Uterus (tissue), 4 donors: ENCODE measurements at places on chromosomes 13 and 19.

- H3K27ac ChIP-seq: peak overlapping the region; percentile 75
- H3K4me1 ChIP-seq: no peaks in the 10 kb centered on the region
- no peaks in the 10 kb centered on the region for H3K36me3 ChIP-seq
- DNase-seq: no peak
- no peaks in the 10 kb centered on the region for H3K27me3 ChIP-seq
- no peak overlapping the region for H3K4me3 ChIP-seq
Observed at GRCh38 chr13:30744056-30744680, 8.8 kb downstream of the ALOX5AP start.

- no peaks in the 10 kb centered on the region for H3K27me3 ChIP-seq
- H3K36me3 ChIP-seq: no peaks in the 10 kb centered on the region
- DNase-seq: peak; percentile 84
- peak overlapping the region; percentile 90 for H3K27ac ChIP-seq
Observed at GRCh38 chr19:41958367-41959055, 610 bp downstream of the RABAC1 start.

DNA sequence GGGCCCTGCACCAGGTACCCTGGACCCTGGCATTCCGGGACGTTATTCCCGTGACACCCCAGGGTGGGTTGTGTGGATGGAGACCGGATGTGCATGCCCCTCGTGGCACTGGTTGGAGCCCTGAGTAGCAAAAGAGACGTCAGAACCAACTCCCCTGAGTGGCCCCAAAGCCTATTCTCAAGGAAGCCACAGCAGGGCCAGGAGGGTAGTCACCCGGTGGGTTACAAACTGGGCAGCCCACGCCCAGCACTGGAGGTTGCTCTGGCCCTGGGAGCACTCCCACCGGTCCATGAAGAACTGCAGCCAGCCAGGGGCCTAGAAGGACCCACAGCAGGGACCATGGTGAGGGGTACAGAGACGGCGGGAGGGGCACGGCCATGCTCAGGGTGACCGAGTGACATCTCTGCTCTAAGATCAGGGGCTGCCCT, 7.5 kb downstream of the KLF16 start:
- peaks cover 32% of the 10 kb centered on the region for H3K4me1 ChIP-seq
- H3K36me3 ChIP-seq: no peaks in the 10 kb centered on the region
- no peak overlapping the region for H3K4me3 ChIP-seq
- H3K27ac ChIP-seq: peak overlapping the region; percentile 70

DNA sequence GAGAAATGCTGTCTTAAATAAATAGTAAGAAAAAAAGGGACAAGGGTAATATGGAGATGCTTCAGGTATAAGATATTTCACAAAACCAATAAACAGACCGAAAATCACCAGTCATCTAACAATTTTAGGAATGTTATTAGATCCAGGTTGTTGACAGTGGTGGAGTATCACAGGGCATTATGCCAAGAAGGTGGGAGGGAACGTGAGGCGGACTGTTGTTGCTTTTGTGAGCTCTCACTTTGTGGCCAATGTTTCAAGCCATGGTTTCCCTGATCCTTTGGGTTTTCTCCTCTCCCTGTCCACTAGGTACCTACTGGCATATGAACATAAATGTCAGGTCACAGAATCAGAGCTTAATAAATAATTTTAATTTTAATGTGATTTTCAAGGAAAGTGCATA, 790.3 kb upstream of the SLITRK1 start:
- DNase-seq: no peak
- H3K27me3 ChIP-seq: no peaks in the 10 kb centered on the region
- no peaks in the 10 kb centered on the region for H3K36me3 ChIP-seq
- H3K4me1 ChIP-seq: no peaks in the 10 kb centered on the region

- H3K27ac ChIP-seq: no peak overlapping the region
- H3K36me3 ChIP-seq: no peaks in the 10 kb centered on the region
- H3K27me3 ChIP-seq: no peaks in the 10 kb centered on the region
Observed at GRCh38 chr19:28051047-28051446, 1161.9 kb downstream of the UQCRFS1 start.

GRCh38 chr13:30322428-30322827, 15.1 kb upstream of the KATNAL1 start:
- H3K4me1 ChIP-seq: no peaks in the 10 kb centered on the region
- no peak for DNase-seq
- no peaks in the 10 kb centered on the region for H3K36me3 ChIP-seq

- no peak for DNase-seq
- H3K27ac ChIP-seq: no peak overlapping the region
- no peaks in the 10 kb centered on the region for H3K36me3 ChIP-seq
- no peaks in the 10 kb centered on the region for H3K4me1 ChIP-seq
- H3K27me3 ChIP-seq: no peaks in the 10 kb centered on the region
Observed at GRCh38 chr13:43390619-43391018, 367.2 kb downstream of the DNAJC15 start.

DNA sequence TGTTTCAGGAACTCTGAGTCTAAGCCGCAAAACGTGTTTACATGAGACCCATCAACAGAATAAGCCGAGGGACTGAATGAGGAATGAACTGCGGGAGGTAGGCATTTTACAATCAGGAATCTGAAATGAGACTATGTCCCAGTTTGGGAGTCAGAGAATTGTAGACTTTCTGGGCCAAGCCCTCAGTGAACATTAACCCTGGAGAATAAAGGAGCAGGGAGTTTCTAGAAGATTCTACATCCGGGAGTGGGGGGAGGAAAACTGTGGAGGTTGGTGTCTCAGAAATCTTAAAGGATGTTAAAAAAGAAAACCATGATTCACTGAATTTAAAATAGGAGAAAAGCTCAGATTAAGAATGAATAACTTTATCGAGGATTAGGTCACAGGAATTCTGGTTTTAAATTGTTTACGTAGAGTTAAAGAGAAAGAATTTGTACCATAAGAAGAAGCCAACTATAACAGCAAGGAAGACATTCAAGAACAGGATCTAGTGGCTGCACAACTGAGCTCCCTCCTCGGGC, 18.5 kb downstream of the RFX2 start:
- H3K27me3 ChIP-seq: no peaks in the 10 kb centered on the region
- H3K36me3 ChIP-seq: no peaks in the 10 kb centered on the region
- no peaks in the 10 kb centered on the region for H3K4me1 ChIP-seq
- no peak for DNase-seq
- H3K4me3 ChIP-seq: peak overlapping the region; percentile 26

DNA sequence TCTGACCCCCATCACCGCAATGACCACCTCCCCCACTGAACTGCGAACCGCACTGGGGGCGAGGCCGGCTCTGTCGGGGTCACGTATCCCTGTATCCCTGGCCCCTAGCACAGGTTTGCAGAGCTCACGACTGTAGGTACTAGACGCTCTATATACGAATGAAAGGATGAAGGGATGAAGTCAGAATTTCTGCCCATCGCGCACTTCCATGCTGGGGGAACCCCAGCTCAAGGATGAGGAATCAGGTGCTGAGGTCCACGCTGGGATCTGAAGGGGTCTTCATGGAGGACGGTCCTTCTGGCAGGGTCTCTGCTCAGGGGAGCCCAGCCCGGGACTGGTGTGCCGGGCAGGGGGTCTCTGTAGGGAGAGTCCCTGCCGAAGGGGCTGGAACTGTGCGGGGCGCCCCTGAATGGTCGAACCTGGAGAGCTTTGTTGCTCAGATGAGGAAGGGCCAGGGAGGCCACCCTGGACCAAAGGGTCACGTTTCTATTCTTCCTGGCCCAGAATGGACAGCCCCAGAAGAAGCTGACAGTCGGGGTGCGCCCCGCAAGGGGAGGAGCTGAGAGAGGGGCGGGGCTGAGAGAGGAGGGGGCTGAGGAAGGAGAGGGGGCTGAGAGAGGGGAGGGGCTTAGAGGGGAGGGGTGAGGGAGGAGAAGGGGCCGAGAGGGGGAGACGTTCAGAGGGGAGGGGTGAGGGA, 37.9 kb upstream of the SEMA6B start:
- H3K27me3 ChIP-seq: peaks cover 6% of the 10 kb centered on the region
- DNase-seq: no peak
- no peak overlapping the region for H3K27ac ChIP-seq
- H3K4me1 ChIP-seq: no peaks in the 10 kb centered on the region
- H3K36me3 ChIP-seq: no peaks in the 10 kb centered on the region

DNA sequence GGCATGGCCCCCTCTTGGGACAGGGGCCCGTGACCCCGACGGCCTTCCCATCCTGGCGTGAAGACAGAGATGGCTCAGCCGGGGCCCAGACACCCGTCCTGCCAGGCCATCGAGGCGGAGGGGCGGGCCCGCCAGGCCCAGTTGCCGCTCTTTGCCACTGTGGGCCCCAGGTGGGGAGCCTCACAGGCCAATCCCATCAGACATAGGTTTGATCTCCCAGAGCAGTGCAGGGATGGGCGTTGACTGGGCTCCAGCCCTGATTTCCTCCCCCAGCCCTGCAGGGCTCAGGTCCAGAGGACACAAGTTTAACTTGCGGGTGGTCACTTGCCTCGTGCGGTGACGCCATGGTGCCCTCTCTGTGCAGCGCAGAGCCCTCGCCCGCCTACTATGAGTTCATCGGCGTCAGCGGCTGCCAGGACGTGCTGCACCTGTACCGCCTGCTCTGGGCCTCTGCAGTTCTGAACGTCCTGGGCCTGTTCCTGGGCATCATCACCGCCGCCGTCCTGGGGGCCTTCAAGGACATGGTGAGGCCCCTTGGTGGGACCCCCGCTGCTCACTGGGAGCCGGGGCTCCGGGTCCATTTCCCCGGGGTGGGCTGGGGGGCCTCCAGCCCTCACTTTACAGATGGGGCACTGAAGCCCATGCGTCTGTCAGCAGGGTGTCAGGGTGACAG, 42.4 kb downstream of the TMEM255B start:
- H3K27ac ChIP-seq: no peak overlapping the region
- no peaks in the 10 kb centered on the region for H3K36me3 ChIP-seq
- no peaks in the 10 kb centered on the region for H3K27me3 ChIP-seq
- no peak overlapping the region for H3K4me3 ChIP-seq
- H3K4me1 ChIP-seq: no peaks in the 10 kb centered on the region
- DNase-seq: no peak

DNA sequence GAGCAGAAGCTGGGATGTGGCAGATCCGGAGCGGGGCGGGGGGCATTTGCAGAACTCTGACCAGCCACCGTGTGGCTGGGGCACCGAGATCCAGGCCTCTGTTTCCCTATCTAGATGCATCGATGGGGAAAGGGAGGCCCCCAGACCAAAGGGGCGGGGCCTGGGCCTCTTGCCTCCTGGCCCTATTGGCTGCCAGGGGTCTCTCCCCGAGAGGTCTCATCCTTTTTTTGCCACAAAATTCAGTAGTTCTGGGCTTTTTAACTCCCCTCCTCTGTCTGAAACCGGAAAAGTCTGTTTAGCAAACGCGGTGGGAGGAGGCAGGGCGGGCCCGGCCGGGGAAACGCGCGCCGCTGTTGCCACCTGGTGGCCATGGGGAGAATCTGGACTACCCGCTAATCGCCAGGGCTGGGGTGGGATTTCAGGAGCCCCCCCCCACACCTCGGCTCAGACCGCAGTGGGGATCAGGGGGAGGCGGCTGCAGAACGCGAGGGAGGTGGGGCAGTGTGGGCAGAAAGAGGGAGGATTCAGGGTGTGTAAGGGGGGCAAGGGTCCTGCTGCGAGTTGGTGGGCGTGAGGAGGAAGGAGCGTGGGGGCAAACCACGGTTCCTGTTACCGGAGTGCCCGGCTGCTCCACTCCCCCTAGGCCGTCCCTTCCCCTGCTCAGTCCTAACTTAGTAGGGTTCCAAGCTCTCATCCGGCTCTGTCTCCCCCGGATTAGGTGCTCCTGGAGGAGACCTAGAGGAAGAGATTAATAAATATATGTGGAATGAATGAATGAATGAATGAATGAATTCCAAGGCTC, 28.3 kb downstream of the IL12RB1 start:
- H3K4me3 ChIP-seq: no peak overlapping the region
- peak; percentile 53 for DNase-seq
- H3K36me3 ChIP-seq: no peaks in the 10 kb centered on the region

GRCh38 chr19:51687791-51688670, 5.1 kb upstream of the SPACA6 start:
- H3K36me3 ChIP-seq: no peaks in the 10 kb centered on the region
- H3K4me3 ChIP-seq: peak overlapping the region; percentile 95
